ENCODE measurements at places on chromosomes 2 and 18. TPM values are rescaled to one million over a fixed set of nuclear protein-coding genes. Genes with fewer than 3 reads are reported as not detected.

Gene POTEI
- not detected for total RNA-seq

Gene SAG
- total RNA-seq: not detected

Gene DNAJC5G
- not detected for total RNA-seq

Gene RBFA
- total RNA-seq: 38.5 TPM

Gene TUBA3E
- not detected for total RNA-seq

Gene PRKD3
- total RNA-seq: 67.1 TPM

Gene GATA6
- total RNA-seq: 1.5 TPM

Gene BMP10
- total RNA-seq: not detected

Gene CHRNG
- total RNA-seq: not detected

Gene MAPRE2
- total RNA-seq: 17.0 TPM

Gene NEU4
- not detected for total RNA-seq

Gene LRP1B
- total RNA-seq: 0.37 TPM

Gene PSTPIP2
- total RNA-seq: 3.5 TPM

Gene ADAM17
- total RNA-seq: 39.3 TPM

Gene PROKR1
- not detected for total RNA-seq

Gene DSG4
- total RNA-seq: not detected

Gene IL18RAP
- not detected for total RNA-seq

Gene PLEKHM3
- total RNA-seq: 10.3 TPM

Gene HOXD11
- 2.5 TPM for total RNA-seq

Gene CABYR
- total RNA-seq: 3.5 TPM

Gene ABCG8
- total RNA-seq: not detected

Gene NETO1
- not detected for total RNA-seq

Gene EFEMP1
- 72.9 TPM for total RNA-seq

Gene GPR75
- 4.1 TPM for total RNA-seq

Gene SP5
- not detected for total RNA-seq

Gene SATB2
- total RNA-seq: 11.1 TPM

Gene ALKAL2
- not detected for total RNA-seq

Gene TUBB6
- 622 TPM for total RNA-seq

Gene CIB4
- total RNA-seq: not detected

Gene FOSL2
- total RNA-seq: 39.7 TPM

Gene WDR33
- total RNA-seq: 35.6 TPM
